ENCODE measurements at places on chromosomes 13 and 19.

- DNase-seq, result no peak
These were observed at the start of gene KLK1 for GRCh38 chr19:50823389-50824042. Gene KLK1, minus strand, starts transcription at chr19:50823787. Its CDS starts 39 bp downstream, at chr19:50823748.

GRCh38 chr13:106083620-106084350 lies 451.7 kb downstream of the EFNB2 start:
- DNase-seq, result no peak

DNA sequence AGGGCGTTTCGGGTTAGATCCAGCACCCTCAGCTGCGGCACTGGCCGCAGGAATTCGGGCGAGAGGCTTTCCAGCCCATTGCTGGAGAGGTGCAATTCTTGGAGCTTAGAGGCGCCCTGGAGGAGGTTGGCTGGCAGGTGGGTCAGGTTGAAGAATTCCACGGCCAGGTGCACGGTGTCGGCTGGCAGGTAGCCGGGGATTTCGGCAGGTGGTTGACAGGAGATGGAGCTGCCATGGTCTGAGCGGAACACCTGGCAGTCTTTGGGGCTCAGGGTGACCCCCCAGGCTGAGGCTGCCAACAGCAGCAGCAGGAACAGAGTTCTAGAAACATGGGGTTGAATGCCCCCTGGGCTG lies 1.3 kb downstream of the LRG1 start:
- no peak for DNase-seq

DNA sequence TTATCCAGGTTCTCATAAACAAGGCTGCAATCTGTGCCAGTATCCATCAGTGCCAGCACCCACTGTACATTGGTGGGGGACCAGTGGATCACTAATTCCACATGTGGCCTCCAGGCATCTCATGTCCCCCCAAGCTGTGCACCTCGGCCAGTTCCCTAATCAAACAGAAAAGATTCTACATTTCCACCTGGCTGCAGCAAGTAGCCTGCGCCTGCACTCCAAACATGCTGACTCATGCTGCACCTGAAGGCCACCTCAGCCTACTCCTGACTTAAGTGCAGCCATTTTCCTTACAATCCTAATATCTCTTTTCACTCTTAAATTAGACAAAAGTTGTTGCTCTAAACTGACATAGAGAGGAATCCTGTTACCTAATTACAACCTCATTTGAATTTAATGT lies 729.4 kb upstream of the MIR17HG start:
- DNase-seq, result no peak

GRCh38 chr19:54560881-54561385 lies 12.7 kb upstream of the LILRA2 start:
- no peak for DNase-seq

- no peak for DNase-seq
These were observed 19.7 kb upstream of the ZNF665 start for GRCh38 chr19:53212703-53213320.

- no peak for DNase-seq
These were observed 3.1 kb downstream of the SLITRK5 start for GRCh38 chr13:87674247-87674738.

GRCh38 chr13:98813993-98814392 lies 61.5 kb upstream of the SLC15A1 start:
- no peak for DNase-seq

DNA sequence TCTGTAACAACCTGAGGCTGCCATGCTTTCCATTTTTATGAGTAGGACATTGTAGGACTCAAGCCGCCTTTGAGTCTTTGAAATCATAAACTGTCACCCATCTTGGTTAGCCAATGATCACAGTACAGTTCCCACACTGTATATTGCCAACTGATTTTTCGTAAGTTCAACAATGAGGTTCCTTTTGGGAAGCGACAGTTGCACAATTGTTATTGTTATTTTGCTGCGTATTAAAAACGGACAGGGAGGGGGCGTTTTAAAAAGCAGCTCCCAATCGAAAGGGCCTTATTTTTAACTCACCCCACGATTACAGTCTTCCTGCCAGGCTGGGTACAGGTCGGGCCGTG lies 601 bp downstream of the SLC46A3 start:
- no peak for DNase-seq

DNA sequence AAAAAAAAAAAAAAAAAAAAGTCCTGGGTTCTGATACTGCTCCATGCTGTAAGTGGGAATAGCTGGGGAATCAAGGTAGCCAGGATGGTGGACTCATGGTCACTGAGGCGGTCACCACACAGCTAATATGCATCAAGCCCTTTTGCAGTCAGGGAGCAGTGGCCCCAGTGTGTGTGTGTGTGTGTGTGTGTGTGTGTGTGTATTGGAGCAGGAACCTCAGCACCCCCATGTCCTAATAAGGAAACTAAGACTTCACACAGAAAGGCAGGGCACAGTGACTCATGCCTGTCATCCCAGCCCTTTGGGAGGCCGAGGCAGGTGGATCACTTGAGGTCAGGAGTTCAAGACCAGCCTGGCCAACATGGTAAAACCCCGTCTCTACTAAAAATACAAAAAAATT lies 12.0 kb downstream of the B3GNT3 start:
- no peak for DNase-seq

GRCh38 chr13:91184244-91184926 lies 163.1 kb upstream of the MIR17HG start:
- no peak for DNase-seq

GRCh38 chr19:38616265-38616664 lies 1.5 kb downstream of the MAP4K1 start:
- no peak for DNase-seq

DNA sequence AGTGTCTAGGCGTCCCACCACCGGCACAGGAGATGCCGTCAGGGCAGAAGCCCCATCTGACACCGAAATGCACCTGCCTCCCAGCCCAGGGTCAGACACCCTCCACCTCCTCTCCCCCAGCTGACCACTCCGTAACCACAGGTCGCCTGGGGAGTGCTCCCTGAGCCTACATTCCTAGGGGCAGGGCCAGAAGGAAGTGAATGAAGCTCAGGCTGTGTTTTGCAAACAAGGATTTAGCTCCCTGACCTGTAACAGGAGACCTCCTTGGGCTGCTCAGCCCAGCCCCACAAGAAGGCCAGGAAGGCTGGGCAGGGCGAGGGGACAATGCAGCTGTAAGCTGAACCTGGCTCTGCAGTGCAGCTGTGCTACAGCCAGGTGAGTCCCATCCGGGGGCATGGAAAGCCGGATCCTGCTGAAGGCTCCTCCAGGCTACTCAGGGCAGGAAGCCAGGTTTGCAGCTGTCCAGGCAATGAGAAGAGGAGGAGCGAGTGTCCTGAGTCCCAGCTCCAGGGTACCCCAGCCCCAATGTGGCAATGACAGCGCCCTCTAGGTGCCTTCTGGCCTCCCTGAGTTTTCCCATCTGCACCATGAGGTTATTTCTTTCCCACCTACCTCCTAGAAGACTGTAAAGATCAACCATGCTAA lies 42.1 kb downstream of the RHPN2 start:
- DNase-seq, result no peak

GRCh38 chr13:28147495-28147894 lies 9.2 kb downstream of the PAN3 start:
- DNase-seq, result no peak

GRCh38 chr19:2732157-2732725 lies 7.6 kb downstream of the SLC39A3 start:
- no peak for DNase-seq

- no peak for DNase-seq
These were observed 22.8 kb upstream of the CEACAM20 start for GRCh38 chr19:44552324-44552723.

- DNase-seq, result no peak
These were observed 36.2 kb upstream of the TRPC4 start for GRCh38 chr13:37905736-37906135.

GRCh38 chr19:47561440-47562057 lies 11.4 kb downstream of the ZNF541 start:
- no peak for DNase-seq

GRCh38 chr13:82136880-82137279 lies 1745.4 kb downstream of the SLITRK1 start:
- DNase-seq, result no peak

- no peak for DNase-seq
These were observed 33.7 kb downstream of the SIAH3 start for GRCh38 chr13:45817833-45818232.

- DNase-seq, result no peak
These were observed 20.3 kb downstream of the SMIM24 start for GRCh38 chr19:3459965-3460582.

DNA sequence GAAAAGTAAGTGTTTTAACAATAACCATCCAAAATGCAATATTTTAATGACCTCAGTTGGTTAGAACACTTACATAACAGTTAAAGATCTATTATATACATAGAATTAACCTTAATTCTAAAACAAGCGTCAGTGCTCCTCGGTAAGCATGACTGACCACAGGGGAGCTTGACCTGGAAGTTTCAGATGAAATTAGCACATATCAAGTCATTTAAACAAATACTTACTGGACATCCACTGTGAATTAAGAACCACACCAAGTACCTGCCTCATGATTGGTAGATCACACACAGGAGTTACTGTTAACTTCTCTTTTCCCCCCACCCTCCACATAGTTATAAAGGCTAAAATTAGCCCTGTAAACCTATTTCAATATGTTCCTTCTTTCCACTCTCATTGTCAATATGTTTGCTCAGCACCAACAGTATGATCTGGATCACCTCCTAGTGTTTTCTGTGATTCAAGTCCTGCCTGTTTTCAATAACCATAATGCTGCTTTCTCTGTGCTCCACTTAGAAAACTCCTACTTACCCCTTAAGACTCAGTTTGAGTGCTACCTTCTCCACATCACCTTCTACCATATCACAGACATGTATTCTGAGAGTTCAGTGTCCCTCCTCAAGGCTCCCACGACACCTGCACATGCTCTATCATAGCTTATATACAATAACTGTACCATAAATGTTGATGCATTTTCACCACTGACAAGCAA lies 209.0 kb downstream of the VWA8 start:
- DNase-seq, result no peak

DNA sequence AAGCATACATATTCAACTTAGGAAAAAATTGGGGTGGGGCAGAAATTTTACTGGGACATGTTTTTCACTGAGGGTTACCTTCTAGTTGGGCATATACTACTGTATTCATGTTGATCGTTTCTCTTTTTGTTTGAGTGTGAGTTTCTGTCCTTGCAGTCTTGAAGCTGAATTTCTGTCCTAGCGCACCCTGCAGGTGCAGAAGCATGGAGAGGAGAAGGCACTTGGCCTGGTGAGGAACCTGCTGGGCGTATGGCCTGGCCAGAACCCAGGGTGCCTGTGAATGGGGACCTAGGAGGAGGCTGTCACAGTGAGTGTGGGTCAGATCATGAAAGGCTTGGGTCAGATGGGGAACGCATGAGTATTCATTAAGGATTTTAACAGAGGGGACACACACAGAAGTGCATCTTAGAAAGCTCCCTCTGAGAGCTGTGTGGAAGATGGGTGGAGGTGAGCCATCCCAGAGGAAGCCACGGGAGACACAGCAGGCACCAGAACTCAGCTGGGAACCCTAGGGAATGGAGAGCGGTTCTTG lies 36.8 kb downstream of the SERP2 start:
- no peak for DNase-seq

- DNase-seq, result no peak
These were observed 65.5 kb downstream of the STK24 start for GRCh38 chr13:98511435-98511834.

- no peak for DNase-seq
These were observed 61.3 kb downstream of the COL4A2 start for GRCh38 chr13:110368408-110368807.

- DNase-seq, result no peak
These were observed 19.8 kb upstream of the KLHL1 start for GRCh38 chr13:70128098-70128497.

DNA sequence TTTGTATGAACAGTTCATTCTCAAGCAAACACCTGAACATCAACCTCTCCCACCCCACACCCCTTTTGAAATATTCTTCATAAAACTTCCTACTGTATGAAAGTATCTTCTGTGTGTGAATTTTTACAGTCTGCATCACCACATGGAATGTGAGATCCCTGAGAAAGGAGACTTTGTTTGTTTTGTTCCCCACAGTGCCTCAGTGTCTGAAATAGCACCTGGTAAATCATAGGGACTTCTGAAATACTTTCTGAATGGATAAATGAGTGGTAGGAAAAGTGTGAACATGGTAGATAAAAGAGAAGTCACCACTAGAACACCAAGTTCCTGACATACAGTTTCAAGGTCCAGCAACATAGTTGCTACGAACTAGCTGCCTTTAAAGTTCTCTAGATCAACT lies 1071.2 kb downstream of the EFNB2 start:
- DNase-seq, result no peak

- no peak for DNase-seq
These were observed 10.7 kb downstream of the ZNF470 start for GRCh38 chr19:56577719-56578602.

DNA sequence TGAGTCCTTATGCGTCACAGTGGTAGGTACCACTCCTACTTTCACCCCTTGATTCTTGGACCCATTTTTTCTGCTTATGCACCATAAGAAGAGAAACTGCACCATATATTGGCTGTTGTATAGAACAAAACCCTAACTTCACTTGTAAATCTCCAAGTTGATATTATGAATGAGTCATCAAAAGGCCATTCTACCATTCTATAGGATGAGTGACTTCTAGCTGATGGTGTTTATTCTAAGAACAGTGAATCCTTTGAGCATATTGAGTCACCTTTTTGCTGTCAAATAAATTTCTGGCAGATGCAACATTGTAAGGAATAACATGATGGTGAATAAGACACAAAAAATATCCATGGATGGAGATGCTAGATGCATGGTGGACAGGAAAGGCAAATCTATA lies 57.7 kb downstream of the POLR1D start:
- DNase-seq, result no peak

GRCh38 chr19:17415121-17415520 lies 4.7 kb upstream of the MVB12A start:
- no peak for DNase-seq

DNA sequence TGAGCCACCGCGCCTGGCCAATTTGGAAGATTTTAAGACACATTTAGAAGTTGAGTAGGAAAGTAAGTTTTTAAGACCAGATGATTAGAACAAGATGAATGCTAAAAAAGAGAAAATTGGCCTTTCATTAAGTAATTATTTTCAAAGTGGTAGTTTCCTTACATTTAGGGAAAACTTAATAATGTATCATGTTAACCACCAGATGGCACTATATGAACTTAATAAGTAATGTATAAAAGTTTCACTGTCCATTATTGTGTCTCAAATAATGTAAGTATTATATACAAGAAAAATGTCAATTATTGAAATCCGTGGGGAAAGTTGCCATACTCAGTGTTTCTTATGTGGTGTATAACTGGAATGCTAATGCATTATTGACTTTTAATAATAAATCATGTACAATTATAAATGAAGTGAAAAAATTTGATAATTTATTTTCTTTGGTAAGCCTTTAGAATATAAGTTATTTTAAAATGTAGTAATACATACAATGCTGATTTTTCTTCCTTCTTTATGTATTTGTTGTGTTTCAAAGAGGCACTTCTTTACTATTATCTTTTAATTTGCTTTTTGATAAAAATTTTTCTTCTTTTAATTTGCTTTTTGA lies 29.2 kb downstream of the COG6 start:
- DNase-seq, result peak; percentile 12

- DNase-seq, result peak; percentile 73
These were observed 60.4 kb upstream of the OLFM4 start for GRCh38 chr13:52968074-52968700.
